ENCODE measurements at places on chromosomes 6 and 20. TPM values are rescaled to one million over a fixed set of nuclear protein-coding genes. Genes with fewer than 3 reads are reported as not detected.

The PHACTR1 gene
- total RNA-seq, result 129 TPM

The ENTPD6 gene
- total RNA-seq, result 64.4 TPM

The HLA-DMB gene
- total RNA-seq, result 587 TPM

The SSTR4 gene
- total RNA-seq, result not detected

The RFX6 gene
- not detected for total RNA-seq

GRCh38 chr20:2340136-2340535, 40.6 kb upstream of the TGM6 start:
- H3K27me3 ChIP-seq, result no peaks in the 10 kb centered on the region
- no peak for DNase-seq
- H3K36me3 ChIP-seq, result no peaks in the 10 kb centered on the region
- no peak overlapping the region for H3K27ac ChIP-seq

GRCh38 chr6:46219661-46220060, 48.9 kb upstream of the ENPP5 start:
- H3K27me3 ChIP-seq, result no peaks in the 10 kb centered on the region
- no peak overlapping the region for H3K27ac ChIP-seq
- peaks cover 33% of the 10 kb centered on the region for H3K4me1 ChIP-seq
- no peak overlapping the region for H3K4me3 ChIP-seq

DNA sequence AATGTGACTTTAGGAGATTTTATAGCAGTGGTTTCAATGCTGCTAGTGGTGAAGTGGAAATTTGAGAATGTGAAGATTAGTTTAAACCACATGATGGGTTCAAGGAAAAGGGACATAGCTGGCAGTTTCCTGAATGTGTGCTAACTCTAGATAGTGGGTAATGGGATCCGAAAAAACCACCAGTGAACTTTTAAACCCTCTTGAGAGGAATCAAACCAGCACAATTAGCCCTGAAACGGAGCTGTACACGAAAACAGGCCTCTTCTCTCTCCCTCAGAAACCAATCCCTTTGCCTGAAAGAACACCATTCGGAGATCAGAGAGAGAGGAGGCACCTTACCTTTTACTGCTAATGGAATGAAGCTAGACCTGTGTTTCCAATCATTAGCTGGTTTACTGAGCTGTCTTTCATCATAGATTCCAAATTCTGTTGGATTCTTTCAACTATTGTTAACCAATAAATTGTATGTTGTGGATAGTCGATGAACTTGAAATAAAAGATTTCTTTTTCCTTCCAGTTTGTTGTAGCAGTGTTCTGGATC, 103.9 kb downstream of the AIG1 start:
- no peak overlapping the region for H3K4me3 ChIP-seq
- DNase-seq, result no peak
- no peak overlapping the region for H3K27ac ChIP-seq

DNA sequence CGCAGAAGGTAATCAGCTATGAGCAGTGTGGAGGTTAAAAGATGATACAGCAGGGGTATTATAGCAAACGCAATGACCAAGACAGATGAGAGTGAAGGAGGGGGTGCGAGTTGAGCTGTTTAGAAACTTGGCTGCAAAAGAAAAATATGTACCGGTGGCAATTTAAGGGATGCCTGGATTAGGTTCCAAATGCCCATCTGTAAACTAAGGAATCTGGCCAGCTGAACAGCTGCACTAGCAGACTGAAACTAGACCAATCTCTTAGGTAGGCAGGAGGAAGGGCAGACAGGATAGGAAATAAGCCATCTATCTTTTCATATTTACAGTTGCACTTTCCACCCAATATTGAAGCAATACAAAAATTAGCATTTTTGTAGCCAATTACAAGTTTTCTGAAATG, 407.6 kb downstream of the HTR1B start:
- no peaks in the 10 kb centered on the region for H3K36me3 ChIP-seq
- no peak overlapping the region for H3K4me3 ChIP-seq
- no peak for DNase-seq
- H3K27me3 ChIP-seq, result no peaks in the 10 kb centered on the region
- no peak overlapping the region for H3K27ac ChIP-seq

- no peak for DNase-seq
- H3K4me1 ChIP-seq, result no peaks in the 10 kb centered on the region
- no peaks in the 10 kb centered on the region for H3K36me3 ChIP-seq
- H3K27me3 ChIP-seq, result no peaks in the 10 kb centered on the region
Observed at GRCh38 chr6:35485402-35485877, 11.4 kb downstream of the TEAD3 start.

- no peak overlapping the region for H3K27ac ChIP-seq
- H3K4me3 ChIP-seq, result no peak overlapping the region
- H3K4me1 ChIP-seq, result peaks cover 21% of the 10 kb centered on the region
- H3K36me3 ChIP-seq, result peaks cover 3% of the 10 kb centered on the region
- no peaks in the 10 kb centered on the region for H3K27me3 ChIP-seq
Observed at GRCh38 chr20:2879146-2879545, 5.9 kb downstream of the PTPRA start.

- DNase-seq, result no peak
- no peaks in the 10 kb centered on the region for H3K36me3 ChIP-seq
- no peaks in the 10 kb centered on the region for H3K27me3 ChIP-seq
- no peak overlapping the region for H3K4me3 ChIP-seq
- peaks cover 99% of the 10 kb centered on the region for H3K4me1 ChIP-seq
Observed at GRCh38 chr6:36116943-36117342, 13.4 kb upstream of the MAPK13 start.

Data from B cell (primary cell).